Femur (tissue), 1 donor: ENCODE measurements at places on chromosomes 7 and 10.

DNA sequence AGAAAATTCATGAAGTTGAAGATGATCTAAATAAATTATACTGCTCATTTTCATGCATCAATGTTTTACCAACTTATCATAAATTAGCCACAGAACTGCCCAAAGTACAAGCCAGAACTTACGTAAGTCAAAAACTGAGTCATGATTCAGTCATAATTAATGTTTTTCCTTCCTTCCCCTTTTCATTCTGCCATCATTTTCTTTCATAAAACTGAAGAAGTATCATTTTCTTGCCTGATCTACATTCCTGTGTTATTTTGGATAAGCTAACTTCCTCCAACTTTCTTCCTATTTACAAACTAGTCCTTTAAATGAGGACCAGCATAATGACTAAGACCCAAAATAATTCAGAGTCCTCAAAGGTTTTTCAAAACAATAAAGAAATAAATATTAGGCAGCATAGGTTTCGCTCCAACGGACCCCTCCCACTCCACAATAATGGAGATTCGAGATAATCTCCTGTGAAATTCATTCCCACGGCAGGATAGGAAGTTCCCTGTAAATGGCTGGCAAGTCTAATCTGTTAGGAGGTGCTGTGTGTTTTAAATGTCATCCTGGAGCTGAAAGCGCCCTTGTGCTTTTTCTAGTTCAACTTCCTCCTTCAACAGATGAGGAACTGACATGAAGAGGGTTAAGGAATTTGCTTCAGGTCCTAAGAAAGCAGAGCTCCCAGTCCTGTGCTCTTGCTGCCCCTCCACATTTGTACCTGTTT, 218.9 kb downstream of the DOCK4 start:
- DNase-seq = no peak

GRCh38 chr10:77716458-77717317, 79.1 kb upstream of the KCNMA1 start:
- no peak for DNase-seq

DNA sequence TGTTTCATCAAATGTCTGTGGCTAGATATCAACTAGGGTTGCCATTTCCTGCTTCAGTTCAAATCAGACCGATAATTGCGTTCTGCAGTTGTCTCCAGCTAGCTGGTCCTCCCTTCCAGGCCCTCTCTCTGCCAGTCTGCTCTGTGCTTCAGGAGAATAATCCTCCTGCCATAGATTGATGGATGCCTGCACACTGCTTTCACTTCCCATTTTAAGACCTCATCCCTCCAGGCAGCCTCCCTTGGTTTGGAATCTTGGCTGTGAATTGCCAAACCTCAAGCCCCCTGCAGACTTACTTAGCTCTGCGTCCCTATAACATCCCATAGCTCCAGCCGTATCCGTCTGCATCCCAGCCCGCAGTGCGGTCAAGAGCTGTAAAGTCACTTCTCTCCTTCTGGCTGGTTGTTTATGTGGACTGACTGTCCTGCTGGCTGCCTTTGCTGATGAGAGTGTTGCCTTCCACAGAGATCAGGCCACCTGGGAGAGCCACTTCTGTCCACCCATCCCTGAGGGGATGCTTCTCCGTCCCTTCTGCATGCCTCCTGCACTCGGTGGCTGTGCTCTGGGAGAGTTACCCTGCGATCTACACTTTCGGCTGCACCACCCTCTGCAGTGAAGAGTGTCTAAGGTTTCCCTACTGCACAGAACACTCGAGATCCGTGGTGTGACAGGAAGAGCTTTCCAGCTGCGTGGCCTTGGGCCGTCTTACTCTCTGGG, 22.4 kb upstream of the KLF6 start:
- DNase-seq = no peak

DNA sequence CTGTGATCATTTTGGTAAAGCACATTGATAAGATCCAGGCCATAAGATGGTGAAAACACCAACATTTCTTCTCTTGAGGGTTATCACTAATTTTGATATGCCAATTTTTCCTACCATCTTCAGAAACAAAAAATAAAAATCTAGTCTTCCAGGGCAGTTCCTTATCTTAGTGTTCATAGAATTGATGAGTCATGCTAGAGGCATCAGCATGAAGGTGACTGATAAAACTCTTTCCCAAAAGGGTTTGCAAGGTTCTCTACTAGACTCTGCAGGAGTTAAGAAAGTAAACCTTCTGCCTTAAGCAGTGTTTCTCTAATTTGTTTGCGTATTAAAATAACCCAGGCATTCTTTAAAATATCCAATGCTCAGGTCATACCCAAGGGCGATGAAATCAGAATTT, 483.1 kb upstream of the CNTNAP2 start:
- DNase-seq = no peak

- no peak for DNase-seq
Observed at GRCh38 chr7:124399941-124400340, 365.7 kb downstream of the GPR37 start.

DNA sequence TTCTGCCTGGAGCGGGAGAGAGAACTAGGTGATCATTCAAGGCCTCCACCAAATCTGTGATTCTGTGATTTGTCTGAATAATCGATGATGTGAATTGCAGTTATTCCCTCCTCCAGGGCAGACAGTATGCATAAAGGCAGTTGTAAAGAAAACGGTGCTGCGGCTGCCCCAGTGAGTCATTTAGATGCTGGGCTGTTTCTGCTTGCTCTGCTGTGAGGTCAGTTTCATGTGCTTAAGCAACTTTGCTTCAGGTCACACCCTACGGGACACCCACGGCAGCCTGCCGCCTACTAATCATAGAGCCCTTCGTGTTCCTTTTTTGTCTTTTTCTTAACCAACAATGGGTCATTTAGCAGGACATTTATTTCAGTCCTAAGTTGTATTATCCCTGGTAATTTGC, 158.1 kb upstream of the PITRM1 start:
- peak; percentile 52 for DNase-seq

DNA sequence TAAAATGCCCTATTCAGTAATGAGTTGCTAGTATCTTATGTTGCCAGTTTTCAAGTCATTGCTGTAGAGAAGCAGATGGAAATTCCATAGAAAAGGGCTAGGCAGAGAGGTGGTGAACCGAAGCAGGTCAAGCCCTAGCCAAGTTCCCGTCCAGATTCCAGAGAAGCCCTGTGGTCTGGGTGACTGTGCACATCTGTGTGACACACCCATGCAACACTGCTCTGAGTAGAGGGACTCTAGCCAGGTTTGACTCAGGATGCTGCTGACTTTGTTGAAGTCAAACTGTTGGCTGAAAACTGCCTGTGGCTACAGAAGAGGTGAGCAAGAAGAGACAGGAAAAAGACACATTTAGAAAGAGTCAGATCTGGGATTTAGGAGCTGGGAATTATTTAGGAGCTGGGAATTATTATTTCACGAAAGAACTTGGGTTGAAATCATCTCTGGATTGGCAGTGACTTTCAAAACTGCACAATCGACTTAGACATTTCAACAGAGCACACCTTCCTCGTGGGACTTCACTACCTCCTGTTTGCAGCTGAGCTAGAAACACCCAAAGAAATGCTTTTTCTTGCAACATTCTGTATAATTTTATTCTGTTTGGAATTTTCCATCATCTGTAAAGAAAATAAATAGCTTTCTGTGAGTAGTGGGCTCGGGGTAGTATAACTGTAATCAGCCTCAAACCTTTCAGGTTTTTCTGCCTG, 149.1 kb upstream of the PRKCQ start:
- DNase-seq = peak; percentile 29

DNA sequence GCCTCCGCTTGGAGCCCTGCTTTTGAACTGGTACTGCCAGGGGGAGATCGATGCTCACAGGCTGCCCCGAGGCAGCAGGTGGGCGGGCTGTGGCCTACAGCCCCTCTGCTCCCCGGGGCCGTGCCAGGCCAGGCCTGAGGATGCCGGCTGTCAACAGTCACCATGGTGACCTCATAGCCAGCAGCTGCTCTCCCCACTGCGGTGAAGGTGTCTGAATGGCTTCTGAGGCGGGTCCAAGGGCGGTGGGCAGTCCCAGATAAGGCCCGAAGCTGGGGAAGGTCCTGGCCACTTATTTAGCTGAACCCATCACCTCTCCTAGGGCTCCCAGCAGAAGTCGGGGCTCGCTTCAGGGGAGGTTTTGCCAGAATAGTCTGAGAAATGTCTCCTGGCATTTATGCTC, 179.3 kb downstream of the ARHGAP12 start:
- peak; percentile 77 for DNase-seq

DNA sequence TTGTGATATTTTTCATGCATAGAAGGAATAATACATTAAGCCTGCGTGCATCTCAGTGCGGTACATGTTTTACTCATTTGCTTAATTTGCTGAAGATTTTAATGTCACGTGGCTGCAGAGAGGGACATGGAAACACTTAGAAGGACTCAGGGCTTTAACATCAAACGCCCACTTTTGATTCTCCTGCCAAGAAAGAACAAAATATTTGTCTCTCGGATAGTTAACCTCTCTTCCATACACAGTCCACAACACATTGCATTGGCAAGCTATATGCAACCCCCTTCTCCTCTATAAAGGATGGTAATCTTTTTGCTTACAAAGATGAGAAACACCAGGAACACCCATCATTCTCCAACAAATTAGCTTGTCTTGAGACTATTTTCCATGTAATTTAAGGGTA, 148.0 kb upstream of the NRP1 start:
- no peak for DNase-seq

DNA sequence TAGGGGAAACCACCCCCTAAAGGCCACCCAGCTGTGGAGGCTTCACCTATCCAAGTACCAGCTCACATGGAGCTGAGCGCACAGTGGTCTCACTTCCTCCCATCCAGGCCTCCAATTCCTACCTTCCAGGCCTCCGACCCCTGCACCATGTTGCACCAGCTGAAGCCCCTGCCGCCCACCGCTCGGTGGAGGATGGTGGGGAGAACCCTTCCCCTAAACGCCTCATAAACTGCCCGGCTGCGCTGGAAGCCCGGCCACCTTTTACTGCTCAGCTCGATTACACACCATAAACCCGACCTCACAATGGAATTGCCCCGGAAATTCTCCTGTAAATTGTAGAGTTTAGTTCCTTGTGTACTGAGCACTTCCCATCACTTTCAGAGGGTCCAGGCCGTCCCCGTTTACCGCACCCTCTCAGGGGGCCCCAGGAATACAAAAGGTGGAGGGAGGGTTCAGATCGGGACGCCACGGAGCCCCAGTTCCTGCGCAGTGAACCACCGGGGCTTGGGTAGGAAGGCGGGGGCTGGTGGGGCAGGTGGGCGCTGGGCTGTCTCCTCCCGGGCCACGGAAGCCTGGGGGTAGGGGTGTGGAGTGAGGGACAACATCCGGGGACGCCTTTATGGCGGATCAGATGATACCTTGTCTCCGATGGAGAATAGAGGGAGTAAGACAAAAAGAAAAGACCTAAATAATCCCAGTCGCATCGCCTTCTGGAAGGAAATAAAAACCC, 1.4 kb upstream of the HOXA7 start:
- DNase-seq = peak; percentile 22

DNA sequence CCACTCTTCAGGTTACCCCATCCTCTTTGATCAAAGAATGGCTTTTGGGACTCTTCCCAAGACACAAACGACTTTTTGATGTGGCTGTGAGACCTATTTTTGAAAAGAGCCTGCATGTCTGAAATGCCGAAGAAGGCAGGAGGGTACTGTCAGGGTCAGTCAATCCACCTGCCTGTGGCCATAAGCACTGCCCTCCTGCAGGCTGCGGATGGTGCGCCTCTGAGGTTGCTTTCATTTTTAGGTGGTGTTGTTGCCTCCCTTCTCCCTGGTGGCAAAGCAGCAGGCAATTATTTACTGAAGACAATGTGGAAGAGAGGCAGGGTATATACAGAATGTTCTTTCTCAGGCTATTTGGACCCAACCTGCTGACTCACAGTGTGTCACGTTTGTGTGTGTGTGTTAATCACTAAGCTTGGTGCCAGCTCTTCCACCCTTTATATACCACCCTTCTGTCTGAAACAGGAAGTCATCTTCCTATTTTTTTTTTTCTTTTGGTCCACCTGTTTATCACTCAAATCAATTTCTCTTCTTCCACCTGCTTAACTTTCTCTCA, 1421.2 kb upstream of the CELF2 start:
- DNase-seq = no peak

DNA sequence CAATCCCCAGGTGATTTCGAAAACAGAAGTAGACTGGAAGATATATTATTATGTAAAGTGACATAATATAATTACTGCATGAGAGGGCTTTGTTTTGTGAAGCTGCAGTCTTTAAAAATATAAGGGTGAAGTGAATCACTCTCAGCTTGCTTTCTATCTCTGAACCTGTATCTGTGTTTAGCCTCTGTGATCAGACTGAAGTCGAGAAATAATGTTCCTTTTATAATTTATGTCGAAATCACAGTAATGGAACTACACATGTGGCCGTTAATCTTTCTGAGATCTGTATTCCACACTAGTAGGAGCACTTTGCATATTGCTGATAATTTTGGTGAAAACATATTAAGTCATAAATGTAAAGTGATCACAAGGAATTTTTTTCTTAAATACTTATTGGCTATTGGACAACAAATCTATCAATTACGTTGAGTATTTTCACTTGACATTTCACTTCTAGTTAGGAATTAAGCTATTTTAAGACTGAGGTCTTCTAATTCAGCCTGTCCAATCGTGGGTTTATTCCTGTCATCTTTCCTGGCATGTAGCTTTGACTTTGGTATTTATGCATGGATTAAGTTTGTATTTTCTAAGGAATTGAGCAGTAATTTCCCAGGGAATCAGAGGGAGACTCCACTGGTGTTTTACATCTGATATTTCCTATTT, 268.2 kb upstream of the POT1 start:
- no peak for DNase-seq

- peak; percentile 92 for DNase-seq
Observed at GRCh38 chr10:7561216-7561893, 105.4 kb downstream of the ITIH5 start.

DNA sequence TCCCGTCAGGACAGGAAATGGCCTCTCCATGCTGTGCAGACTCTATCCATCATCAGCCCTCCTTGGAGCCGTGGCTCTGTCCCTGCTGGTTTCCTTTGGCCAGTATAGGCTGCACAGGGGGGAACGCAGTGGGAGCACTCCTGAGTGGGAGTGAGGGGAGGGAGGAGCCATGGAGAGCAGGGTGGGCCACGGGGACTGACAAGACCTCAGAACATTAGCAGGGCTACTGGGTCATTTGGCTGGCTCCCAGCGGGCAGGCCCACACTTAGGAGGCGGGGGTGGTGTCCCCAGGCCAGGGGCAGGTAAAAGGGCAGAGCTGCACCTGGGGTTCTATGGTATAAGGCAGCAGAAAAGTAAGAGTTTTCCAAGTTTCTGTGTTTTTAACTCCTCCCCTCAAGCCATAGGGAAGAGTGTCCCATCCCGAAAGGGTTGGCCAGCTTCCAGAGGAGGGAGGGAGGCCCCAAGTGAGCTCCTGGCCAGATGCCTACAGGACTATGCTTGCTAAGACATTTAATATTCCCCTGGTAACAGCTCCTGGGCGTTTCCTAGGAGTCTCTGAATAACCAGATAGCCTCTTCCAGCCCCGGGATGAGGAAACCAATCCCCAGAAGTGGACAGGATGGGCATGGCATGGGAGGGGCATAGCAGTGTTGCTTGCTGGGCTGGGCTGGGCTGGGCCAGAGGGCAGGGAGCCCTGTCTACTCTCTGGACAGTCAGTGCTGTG, 5.5 kb upstream of the OPN4 start:
- peak; percentile 81 for DNase-seq

- no peak for DNase-seq
Observed at GRCh38 chr10:70514591-70514990, 36.0 kb downstream of the PALD1 start.

GRCh38 chr7:101547916-101548661, 81.0 kb downstream of the MYL10 start:
- DNase-seq = peak; percentile 11
